Kidney tubule cell (primary cell): ENCODE measurements at places on chromosomes 12 and 14.

DNA sequence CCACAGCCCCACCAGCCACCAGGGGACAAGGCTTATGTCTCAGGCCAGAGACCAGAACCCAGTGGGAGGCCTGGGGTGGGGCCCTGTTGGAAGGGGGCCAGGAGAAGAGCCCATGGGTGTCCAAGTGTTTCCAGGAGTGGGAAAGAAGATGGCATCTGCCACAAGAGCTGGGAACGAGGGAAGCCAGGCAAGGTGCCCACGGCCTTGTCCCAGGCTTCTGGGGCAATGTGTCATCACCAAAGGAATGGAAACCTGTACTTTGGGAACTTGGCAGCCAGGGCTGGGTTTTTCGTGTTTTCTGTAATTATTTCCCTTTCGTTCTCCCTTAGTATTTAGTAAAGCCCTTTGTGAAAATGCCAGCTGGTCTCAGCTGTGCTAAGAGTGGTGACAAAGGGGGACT lies 5.3 kb upstream of the PGF start:
- no peak for DNase-seq

GRCh38 chr14:36656687-36657398 lies 4.8 kb upstream of the PAX9 start:
- no peak for DNase-seq

DNA sequence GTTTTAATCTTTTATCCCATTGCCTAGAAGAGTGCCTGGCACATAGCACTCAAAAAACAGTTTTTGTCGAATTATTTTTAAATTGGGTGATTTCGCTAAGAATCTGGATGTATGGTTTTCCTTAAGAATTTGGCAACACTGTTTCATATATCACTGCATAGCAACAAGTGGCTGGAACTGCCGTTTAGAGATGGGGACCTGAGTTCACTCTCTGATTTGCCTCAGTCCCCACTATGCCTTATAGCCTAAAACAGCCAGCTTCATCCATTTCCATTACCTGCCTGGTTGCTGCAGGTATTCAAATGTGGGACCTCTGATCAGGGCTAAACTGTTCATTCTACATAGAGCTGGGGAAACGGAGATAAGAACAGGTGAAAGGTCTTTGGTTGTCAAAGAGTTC lies 1.8 kb downstream of the HEBP1 start:
- no peak for DNase-seq

- no peak for DNase-seq
These were observed 107.3 kb downstream of the BCL11B start for GRCh38 chr14:99164712-99165111.

- peak; percentile 22 for DNase-seq
These were observed 12.3 kb downstream of the ABCD4 start for GRCh38 chr14:74290415-74290814.

GRCh38 chr14:103393070-103393469 lies 7.9 kb downstream of the MARK3 start:
- no peak for DNase-seq

DNA sequence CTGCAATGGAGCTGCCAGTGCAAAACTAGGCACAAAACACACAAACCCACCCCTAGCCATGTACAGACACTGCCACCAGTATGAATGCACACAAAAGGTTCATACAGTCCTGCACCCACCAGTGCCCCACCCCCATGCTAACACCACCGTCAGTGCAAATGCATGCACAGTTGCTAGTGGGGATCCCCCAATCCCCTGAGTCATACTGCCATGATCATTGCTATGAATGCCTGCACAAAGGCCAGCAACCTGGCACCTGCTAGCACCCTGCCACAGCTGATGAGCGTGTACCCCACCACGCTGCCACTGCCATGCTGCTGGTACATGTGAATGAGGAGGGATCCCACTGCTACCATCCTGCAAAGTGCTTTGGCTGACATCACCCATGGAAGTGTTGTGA lies 23.9 kb downstream of the PZP start:
- DNase-seq = no peak

GRCh38 chr14:66979101-66979974 lies 209.9 kb upstream of the GARIN2 start:
- no peak for DNase-seq

DNA sequence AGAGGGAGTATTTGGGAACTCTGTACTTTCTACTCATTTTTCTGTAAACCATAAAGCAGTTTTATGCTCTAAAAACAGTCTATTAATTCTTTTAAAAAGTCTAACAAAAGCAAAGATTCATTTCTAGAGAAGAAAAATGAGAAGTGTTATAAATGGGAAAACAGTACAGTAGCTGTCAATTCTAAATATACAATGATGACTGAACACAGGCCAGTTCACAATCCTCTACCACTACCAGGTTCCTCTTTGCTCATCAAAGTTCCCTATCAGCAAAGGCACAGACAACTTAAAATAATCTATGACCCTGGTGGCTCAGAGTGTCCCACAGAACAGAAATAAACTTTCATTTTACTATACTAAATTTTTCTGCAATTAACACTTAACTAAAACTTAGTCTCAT lies 12.5 kb downstream of the NAA25 start:
- no peak for DNase-seq

GRCh38 chr14:55353686-55354467 lies 57.8 kb downstream of the ATG14 start:
- peak; percentile 61 for DNase-seq

- DNase-seq = no peak
These were observed 7.4 kb upstream of the AMIGO2 start for GRCh38 chr12:47087088-47087688.

GRCh38 chr12:93127582-93128331 lies 198.7 kb upstream of the EEA1 start:
- DNase-seq = peak; percentile 60

DNA sequence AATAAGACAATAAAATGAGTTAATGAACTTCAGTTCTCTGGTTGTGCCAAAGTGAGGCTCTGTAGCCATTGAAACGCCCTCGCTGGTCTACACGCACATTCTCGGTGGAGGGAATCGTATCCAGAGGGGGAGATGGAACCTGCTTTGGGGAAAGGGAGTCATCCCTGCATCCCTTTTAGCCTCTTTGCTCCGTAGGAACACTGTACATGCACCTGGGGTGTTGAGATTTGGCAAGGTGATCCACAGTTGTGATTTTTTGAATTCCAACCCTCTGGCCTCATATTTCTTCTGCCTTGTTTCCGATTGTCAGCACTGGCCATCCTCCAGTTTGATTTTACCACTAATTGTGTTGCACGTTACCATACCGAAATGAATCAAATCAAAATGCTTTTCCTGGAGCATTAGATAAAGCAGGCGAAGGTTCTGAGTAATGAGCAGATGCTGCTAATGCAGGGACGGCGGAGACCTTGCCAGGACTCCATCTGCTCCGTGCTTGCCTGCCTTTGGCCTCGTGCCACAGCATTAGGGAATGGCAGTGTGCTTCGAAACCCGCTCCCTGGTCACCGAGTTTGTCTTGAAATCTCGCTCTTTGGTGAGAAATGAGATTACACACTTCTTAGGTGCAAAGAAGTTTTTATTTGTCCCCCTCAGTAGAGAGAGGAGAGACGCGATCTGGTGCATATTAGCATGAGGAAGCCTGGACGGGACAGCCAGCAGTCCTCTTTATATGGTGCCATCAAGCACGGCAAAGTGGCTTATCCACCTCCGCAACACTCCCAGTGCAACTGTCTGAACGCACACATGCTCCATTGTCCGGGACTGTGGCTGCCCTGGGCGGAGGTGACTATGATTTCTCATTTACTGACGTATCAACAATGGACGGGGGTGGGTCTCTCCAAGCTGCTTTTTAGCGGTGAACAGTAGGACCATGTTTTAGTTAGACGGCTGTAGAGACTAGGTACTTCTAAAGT lies 59.1 kb downstream of the FBXW8 start:
- no peak for DNase-seq

DNA sequence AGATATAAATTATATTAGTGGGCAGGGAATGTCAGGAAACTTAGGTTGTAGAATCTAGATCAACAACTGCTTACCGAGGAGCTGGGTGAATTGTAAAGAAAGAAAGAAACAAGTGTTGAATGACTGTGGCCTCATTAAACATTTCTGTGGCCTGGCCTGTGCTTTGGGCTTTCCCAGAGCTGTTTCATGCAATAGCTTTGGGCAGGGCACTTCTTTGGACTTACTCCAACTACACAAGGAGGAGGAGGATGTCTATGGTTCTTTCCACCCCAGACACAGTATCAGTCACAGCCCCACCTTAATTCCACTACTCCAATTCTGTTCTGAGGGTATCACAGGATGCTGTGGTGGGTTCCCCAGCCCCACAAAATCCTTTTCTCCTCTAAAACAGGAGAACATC lies 38.0 kb downstream of the DPF3 start:
- DNase-seq = peak; percentile 41

DNA sequence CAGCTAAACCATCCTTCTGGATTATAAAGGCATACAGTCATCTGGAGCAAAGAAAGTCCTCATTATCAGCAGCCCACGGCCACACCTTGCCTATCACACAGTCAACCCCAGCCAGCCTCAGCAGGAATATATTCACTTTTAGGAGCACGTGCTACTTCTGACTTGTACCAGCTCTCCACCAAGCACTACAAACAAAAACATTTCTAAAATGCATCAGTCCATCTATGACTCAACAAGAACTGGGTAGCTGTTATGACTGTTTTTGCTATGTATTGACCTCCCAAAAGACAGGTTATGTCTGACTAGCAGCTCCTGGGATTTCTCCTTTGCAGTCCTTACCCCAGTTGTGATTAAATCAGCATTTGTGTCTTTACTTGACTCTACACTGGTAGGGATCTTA lies 31.2 kb downstream of the NUAK1 start:
- peak; percentile 58 for DNase-seq

GRCh38 chr12:122199484-122200355 lies 3.8 kb upstream of the B3GNT4 start:
- DNase-seq = no peak

DNA sequence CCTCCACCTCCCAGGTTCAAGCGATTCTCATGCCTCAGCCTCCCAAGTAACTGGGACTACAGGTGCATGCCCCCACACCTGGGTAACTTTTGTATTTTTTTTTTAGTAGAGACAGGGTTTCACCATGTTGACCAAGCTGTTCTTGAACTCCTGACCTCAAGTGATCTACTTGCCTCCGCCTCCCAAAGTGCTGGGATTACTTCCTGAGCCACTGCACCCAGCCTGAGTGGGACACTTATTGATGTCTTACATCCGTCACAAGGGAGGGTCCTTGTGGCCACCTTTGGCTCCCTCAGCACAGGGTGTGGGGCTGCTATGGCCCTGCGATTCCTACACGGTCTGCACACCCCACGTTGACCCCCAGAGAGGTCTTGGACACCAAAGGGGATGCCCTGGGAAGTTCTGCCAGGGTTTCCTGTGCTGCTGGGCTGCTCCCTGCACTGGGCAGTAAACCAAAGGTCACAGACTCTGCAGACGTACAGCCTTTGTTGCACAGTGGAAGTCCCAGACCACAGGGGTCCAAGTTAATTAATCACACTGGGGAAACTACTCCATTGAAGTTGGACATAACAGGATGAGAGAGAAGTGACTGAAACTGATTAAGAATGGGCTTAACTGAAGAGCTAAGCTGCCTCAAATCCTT lies 95.7 kb downstream of the SAMD4A start:
- DNase-seq = peak; percentile 51

- DNase-seq = no peak
These were observed 1.0 kb downstream of the HOMEZ start for GRCh38 chr14:23284654-23285529.

- DNase-seq = no peak
These were observed 80.6 kb downstream of the PRICKLE1 start for GRCh38 chr12:42508913-42509460.
